ENCODE measurements at places on chromosomes 4 and X. TPM values are rescaled to one million over a fixed set of nuclear protein-coding genes. Genes with fewer than 3 reads are reported as not detected.

FANCB gene
- 14.7 TPM for total RNA-seq

ADRA2C gene
- not detected for total RNA-seq

ARR3 gene
- total RNA-seq = not detected

BTC gene
- not detected for total RNA-seq

NUDT6 gene
- 10.4 TPM for total RNA-seq

ANK2 gene
- total RNA-seq = 0.67 TPM

KCTD8 gene
- total RNA-seq = not detected

DNA sequence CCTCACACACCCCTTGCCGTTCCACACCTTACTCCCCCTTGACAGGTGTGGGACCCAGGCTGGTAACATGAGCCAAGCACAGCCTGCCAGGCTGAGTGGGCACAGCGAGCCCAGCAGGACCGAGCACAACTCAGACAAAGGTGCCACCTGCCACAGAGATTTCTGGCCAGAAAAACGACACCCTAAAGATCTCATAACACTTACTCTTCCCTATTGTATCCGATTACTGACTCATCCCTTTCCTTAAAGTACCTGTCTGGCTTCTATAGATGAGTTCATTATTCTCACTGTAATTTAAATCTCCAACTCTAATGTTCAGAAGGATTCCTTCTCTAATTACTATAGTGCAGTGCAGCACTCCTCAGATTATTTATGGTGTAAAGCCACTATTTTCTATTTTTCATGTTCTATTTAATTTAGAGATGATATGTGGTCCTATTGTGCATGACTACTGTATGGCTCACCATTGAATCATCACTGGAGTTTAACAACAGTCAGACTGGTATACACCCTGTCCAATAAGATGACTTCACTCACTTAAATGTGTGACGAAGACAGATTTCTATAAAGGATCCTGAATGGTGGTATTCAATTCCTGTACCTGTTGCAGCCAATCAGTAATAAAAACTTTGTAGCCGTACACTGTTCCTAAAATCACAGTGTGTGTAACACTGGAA is 7.6 kb upstream of the SYTL5 start:
- H3K36me3 ChIP-seq = no peaks in the 10 kb centered on the region
- no peak overlapping the region for H3K4me3 ChIP-seq
- H3K27ac ChIP-seq = no peak overlapping the region
- DNase-seq = no peak

DNA sequence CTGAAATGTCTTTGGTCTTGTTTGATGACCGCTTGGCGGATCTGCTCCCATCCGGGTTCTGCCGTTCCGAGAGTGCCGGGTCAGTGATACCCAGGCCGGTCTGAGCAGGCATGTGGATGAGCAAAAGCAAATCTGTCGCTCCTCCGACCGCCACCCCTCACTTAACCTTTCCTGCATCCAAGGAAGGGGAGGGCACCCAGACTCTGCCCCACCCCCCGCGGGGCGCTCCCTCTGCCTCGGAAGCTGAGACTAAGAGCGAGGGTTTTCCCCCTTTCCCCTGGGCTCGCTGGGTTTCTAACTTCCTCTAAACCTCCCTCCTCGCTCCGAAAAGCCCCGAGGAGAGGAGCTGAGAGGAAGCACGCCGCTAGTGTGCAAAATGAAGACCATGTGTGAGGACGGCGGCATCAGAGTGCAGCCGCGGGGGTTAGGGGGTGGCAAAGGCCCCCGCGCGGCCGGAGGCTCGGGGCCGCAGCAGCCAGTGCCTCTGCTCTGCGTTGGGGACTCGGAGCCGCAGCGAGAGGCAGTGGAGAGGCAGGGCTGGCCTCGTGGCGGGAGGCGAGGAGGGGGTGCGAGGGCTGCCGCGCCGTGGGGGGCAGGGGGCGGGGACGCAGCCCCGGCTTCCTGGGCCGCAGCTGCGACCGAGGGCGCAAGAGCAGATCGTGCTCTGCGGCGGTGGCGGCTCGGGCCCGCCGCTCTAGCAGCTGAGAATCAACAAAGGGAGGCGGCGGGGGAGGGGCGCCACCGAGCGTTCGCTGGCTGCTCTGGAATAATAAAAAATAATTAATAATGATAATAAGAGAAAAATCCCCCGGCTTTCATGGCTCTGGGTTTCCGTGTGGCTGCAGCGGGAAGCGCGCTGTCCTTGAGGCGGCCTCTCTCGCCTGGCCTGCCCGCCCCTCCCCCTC is 55.8 kb upstream of the BCOR start:
- H3K4me3 ChIP-seq = peak overlapping the region; percentile 69
- no peaks in the 10 kb centered on the region for H3K27me3 ChIP-seq
- no peaks in the 10 kb centered on the region for H3K36me3 ChIP-seq
- peak; percentile 54 for DNase-seq
- H3K27ac ChIP-seq = peak overlapping the region; percentile 62
- H3K4me1 ChIP-seq = peaks cover 21% of the 10 kb centered on the region

DNA sequence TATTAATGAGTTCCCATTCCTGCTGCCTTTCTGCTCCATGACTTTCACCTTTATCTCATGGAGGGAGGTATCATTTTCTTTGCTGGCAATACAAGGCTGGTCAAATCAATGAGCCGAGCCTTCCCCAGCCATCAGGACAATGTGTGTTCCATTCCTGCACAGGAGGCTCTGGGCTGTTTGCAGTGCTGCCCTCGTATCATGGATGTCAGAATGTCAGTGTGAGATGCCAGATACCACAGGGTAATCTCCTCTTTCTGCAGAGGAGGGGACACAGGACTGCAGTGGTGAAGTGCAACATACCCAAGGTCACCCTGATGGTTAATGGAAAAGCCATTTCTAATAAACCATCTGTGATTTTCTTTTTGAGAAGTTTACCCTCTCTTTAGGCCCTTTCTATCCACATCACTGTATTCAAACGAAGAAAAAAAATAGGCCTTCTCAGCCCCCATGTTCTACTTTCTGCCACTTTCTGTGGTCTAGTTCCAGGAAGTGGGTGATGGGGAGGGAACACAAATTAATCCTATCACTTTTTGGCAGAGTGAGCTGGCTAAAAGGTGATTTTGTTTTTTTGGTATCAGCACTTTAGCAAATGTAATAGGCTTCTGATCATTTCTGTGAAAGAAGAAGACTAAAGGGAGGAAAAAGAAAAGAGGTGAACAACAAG is 490.2 kb upstream of the BOD1L1 start:
- no peak overlapping the region for H3K4me3 ChIP-seq
- no peaks in the 10 kb centered on the region for H3K27me3 ChIP-seq
- H3K27ac ChIP-seq = peak overlapping the region; percentile 20
- no peaks in the 10 kb centered on the region for H3K4me1 ChIP-seq
- no peaks in the 10 kb centered on the region for H3K36me3 ChIP-seq
- no peak for DNase-seq

DNA sequence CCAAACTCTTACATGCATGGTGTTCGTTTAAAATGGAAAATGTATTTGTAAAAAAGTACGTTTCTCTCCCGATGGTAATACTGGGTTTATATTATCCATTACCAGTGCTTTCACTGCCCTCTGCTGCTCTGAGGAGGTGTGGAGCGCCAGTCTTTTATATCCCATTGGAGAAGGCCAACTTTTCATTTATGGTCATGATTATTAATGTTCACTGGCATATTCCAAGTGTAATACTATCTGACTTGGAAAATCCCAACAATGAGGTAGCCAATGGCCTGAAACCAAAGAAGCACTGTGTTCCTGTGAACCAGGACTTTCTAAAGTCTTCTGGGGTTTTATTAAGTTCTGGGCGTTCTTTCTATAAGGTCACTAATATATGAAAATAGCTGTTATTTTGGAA is 80.7 kb downstream of the SYNPO2 start:
- H3K4me3 ChIP-seq = no peak overlapping the region
- no peak for DNase-seq
- peaks cover 8% of the 10 kb centered on the region for H3K4me1 ChIP-seq
- H3K27ac ChIP-seq = no peak overlapping the region
- H3K27me3 ChIP-seq = no peaks in the 10 kb centered on the region
- no peaks in the 10 kb centered on the region for H3K36me3 ChIP-seq

- peaks cover 22% of the 10 kb centered on the region for H3K36me3 ChIP-seq
- no peak overlapping the region for H3K4me3 ChIP-seq
- no peaks in the 10 kb centered on the region for H3K27me3 ChIP-seq
- H3K4me1 ChIP-seq = no peaks in the 10 kb centered on the region
Measured at GRCh38 chr4:51868449-51868847, 25.5 kb downstream of the DCUN1D4 start.

DNA sequence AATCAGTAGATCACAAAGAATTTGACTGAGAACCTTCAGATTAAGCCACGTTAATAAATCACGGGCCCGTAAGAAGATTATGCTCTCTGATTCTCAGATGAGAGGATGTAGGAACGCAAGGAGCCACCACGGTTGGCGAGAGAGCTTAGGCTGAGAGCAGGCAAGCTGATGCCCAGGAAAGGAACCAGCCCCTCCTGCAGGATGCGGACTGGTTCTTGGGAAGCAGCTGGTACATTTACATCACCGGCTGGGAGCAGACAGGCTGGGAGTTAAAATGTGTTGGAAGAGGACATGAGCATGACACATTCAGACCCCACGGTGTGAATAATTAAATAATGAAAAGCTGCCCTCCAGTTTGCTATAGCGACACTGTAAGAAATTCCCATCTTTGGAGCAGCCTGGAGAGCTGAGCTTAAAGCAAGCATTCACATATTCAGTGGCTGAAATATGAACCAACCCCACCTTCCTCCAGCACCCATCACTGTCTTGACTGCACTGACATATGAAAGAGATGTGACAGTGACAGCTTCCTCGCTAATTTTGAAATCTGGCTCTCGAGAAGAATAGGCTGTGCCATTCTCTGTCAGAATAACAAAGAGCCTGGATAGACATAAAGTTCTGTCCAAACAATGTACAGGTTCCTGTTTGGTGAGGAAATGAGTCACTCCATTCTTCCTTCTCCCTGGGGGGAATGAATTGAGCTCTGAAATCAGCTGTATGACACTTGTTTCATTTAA is 33.1 kb downstream of the LNX1 start:
- H3K4me3 ChIP-seq = no peak overlapping the region
- no peaks in the 10 kb centered on the region for H3K36me3 ChIP-seq
- DNase-seq = no peak
- H3K27me3 ChIP-seq = peaks cover 4% of the 10 kb centered on the region
- no peak overlapping the region for H3K27ac ChIP-seq

GRCh38 chrX:150664290-150664689 is 28.9 kb upstream of the MTMR1 start:
- H3K36me3 ChIP-seq = peaks cover 52% of the 10 kb centered on the region
- DNase-seq = no peak
- H3K27me3 ChIP-seq = no peaks in the 10 kb centered on the region

GRCh38 chrX:110418316-110419235 is 59.9 kb downstream of the RTL9 start:
- H3K4me3 ChIP-seq = no peak overlapping the region
- no peak for DNase-seq
- H3K36me3 ChIP-seq = no peaks in the 10 kb centered on the region
- H3K27ac ChIP-seq = no peak overlapping the region

Measured in activated CD4-positive, alpha-beta T cell treated with anti-CD3 and anti-CD28 coated beads, Interleukin-2, amount 10 ng/mL, durations not matched to agents 7 days and 5 days (primary cell).